ENCODE measurements at places on chromosomes 1 and 21.

- DNase-seq = no peak
Measured at GRCh38 chr1:18681423-18681835, 50.8 kb downstream of the PAX7 start.

GRCh38 chr1:94236013-94236491 is 1.3 kb downstream of the ARHGAP29 start:
- no peak for DNase-seq

GRCh38 chr1:31072304-31072746 is 6.8 kb upstream of the PUM1 start:
- DNase-seq = no peak

GRCh38 chr1:45979778-45980176 is 152.7 kb downstream of the PIK3R3 start:
- DNase-seq = no peak

DNA sequence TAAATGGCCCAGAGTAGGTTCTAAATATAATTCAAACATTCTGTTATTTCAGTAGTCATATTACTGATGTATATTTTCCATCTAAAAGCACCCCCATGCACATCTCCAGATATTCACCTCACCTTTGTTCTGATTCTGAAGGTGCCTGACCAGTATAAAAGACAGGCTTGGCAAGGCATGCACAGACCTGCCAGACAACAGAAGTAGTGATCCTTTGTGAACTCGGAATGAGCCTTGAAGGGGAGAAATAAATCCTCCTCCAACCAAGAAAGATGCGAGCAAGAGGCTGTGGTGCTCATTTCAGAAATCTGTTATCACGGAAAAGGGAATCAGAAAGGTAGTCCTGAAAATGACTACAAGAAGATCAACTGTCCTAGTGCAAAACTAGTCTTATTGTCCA is 287.3 kb downstream of the VAV3 start:
- DNase-seq = no peak

Data from activated CD8-positive, alpha-beta memory T cell treated with anti-CD3 and anti-CD28 coated beads for 48 hours (primary cell).